ENCODE measurements at places on chromosomes 16 and 17. TPM values are rescaled to one million over a fixed set of nuclear protein-coding genes. Genes with fewer than 3 reads are reported as not detected.

The HASPIN gene
- 0.23 TPM for total RNA-seq

The PNMT gene
- not detected for total RNA-seq

The PTGES3L gene
- not detected for total RNA-seq

The CA5A gene
- total RNA-seq: not detected

The AIPL1 gene
- total RNA-seq: not detected
